ENCODE measurements at places on chromosomes 5 and 9.

- no peak for DNase-seq
Observed at GRCh38 chr5:115351356-115352195, 55.1 kb upstream of the CCDC112 start.

DNA sequence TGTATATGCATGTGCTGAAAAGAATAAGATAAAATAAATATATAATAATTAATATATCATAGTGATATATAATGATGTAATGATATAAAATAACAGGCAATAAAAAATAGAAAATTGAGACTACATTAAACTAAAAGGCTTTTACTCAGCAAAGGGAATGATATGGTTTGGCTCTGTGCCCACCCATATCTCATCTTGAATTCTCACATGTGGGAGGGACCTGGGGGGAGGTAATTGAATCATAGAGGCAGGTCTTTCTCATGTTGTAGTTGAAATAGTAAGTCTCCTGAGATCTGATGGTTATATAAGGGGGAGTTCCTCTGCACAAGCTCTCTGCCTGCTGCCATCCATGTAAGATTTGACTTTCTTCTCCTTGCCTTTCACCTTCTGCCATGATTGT lies 1550.9 kb upstream of the CDH6 start:
- no peak for DNase-seq

DNA sequence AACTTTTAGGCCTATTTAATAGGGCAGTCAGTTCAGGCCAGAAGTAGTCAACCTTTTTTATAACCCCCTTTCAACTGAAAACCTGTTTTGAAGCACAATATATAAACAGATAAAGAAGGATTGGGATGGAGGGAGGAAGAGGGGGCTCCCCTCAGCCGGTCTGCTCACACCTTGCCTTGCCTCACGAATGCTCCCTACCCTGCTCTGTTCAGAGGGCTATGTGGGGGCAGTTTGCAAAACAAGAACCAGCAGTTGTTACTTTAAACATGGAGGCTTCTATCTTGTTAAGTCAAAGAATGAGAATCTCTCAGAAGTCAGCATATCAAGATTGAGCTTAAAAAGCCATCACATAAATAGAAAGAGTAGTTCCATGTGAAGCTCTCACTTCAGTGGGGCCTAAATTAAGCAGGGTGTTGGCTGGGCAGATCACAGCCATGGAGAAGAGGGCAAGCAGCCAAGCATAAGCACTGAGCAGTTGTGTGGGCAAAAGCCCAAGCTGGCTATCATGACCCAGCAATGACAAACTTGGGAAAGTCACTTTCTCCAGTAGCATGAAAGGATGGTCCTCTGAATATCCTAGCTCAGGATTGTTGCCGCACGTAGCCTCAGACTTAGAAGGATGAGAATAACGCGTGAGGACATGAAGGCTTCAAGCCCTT lies 70.6 kb downstream of the ALDH1A1 start:
- DNase-seq: no peak

DNA sequence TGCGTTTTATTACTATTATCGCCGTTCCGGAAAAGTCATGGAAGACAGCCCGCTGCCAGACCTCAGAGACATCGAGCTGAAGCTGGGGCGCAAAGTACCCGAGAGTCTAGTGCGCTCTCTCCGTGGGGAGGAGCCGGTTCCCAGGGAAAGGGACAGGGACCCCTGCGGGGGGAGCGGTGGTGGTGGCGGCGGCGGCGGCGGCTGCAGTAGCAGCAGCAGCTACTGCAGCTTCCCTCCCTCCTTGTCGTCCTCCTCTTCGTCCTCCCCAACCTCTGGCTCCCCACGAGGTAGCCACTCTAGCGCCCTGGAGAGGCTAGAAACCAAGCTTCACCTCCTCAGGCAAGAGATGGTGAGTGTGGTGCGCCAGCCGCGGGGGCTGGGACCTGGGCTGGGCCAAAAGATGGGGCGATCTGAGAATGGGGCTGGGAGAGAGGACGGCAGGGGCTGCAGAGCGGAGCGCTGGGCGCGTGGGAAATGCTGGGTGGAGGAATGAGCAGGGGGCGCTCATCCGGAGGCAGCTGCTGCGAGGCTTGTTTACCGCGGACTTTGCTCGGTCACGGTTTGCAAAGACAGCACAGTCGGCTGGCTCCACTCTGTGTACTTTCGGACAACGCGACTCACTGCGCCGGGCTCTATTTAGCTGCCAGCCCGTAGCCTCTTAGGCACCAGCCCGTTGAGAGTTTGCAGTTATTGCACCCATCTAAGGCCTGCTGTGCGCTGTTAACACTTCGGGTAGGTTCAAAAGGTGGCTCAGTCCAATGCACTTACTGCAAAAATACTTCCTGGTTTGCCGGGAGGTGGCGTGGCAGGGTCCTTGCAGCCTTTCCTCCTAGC lies 1.1 kb downstream of the LURAP1L start:
- peak; percentile 62 for DNase-seq

- no peak for DNase-seq
Observed at GRCh38 chr5:111734597-111734996, 22.4 kb downstream of the NREP start.

- no peak for DNase-seq
Observed at GRCh38 chr5:106393276-106393675, 1277.5 kb downstream of the EFNA5 start.

DNA sequence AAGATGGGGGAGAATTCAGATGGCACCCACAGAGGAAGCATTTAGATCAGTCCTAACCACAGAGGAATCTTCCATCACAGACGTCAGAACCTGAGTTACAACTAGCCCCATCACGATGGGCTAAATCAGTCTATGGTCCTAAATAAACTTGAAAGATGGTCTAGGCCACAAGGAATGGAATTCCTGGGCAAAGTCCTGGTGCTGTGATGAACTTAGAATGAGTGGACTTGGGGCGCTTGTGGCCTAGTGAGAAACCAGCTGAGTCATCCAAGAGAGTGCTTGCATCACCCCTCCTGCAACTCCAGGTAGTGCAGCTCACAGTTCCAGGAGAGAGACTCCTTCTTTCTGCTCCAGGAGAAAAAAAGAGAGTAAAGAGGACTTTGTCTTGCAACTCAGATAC lies 722.9 kb upstream of the RGMB start:
- no peak for DNase-seq

DNA sequence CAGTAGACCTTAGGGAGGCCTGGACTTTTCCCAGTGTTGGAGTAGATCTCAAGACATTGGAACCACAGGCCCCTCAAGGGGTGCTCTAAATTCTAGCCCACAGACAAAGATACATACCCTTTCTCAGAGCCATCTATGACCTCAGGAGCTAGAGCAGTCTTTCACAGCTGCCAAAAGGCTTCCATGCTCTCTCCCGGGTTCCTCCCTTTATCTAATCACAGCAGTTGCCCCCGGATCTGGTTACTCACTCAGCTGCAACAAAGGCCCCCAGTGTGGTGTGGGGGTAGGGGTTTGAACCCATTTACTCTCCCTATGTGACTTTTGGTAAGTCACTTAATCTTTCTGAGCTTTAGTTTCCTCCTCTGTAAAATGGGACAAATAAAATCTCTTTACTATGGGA lies 27.0 kb downstream of the POU4F3 start:
- no peak for DNase-seq

GRCh38 chr5:6732634-6733410 lies 19.6 kb downstream of the TENT4A start:
- no peak for DNase-seq

DNA sequence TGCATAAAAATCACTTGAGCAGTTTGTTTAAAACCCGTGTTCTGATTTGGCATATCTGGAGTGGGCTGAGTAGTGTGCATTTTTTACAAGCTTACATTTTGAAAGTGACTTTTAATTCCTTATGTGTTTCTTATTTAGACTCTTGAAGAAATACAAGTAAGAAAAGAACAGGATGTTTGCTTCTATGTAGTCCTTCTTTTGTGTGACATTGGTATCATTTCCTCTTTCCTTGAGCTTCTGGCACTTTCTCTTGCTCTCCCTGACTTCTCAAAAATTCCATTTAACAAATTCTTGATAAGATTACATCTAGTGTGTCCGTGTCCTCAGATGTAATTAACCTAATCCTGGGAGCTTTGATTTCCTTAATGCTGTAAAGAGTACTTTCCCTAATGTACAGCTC lies 12.5 kb downstream of the GARNL3 start:
- DNase-seq: no peak

- DNase-seq: no peak
Observed at GRCh38 chr5:124952566-124952965, 206.1 kb upstream of the ZNF608 start.

DNA sequence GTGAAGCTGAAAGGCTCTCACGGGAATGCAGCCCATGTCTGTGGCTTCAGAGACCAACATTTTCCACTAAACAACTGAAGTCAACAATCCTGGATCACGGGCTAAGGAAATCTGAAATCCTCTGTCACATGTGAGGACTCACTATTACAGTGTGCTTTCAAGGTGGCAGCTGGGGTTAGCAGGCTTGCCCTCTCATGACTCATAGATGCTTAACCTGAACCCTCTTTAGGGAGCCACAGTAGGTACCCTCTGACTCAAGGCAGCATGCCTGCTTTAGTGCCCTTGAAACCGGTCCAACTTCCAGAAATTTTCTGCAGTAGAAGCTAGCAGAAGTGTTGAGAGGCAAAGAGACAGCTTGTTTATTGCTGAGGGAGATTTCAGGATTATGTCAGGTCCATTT lies 232.5 kb downstream of the GABRB2 start:
- DNase-seq: no peak

GRCh38 chr9:119044806-119045205 lies 324.4 kb downstream of the BRINP1 start:
- no peak for DNase-seq

GRCh38 chr9:80586786-80587330 lies 1015.1 kb downstream of the TLE4 start:
- no peak for DNase-seq

- DNase-seq: no peak
Observed at GRCh38 chr5:52878656-52879055, 90.9 kb downstream of the ITGA1 start.

- no peak for DNase-seq
Observed at GRCh38 chr9:127122176-127123063, at the start of gene ANGPTL2. ANGPTL2 (minus strand) TSS chr9:127122635; CDS start chr9:127108731, 13,904 bp downstream.

GRCh38 chr5:62477801-62478200 lies 65.2 kb downstream of the IPO11 start:
- DNase-seq: no peak

DNA sequence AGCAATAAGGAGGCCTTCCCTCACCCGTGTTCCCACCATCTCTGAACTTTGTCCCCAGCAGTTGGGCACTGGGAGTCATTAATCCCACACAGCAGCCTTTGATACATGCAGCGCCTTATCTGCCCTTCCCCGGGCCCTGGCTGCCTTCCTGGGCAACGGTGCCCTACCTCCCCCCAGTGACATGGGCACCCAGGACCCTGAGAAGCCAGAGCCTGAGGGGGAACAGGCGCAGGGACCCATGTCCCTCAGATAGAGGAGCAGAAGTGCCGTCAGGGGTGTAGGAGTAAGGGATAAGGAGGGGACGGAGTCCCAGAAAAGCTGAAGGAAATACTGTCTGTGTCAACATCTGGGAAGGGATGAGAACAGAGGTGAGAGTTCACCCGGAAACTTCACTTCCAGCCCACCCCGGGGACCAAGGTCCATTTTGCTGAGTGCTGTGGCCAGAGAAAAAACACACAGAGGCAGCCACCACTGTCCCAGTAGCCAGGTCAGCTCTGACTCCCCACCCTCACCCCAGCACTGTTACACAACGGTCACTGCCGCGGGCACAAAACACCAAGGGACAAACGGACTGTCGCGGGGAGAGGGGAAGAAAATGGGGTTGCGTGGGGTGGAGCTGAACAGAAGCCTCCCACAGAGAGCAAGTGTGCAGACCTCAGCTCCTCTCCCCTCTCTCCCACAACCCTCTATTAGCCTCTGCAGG lies 3.8 kb downstream of the PCDH1 start:
- DNase-seq: no peak

DNA sequence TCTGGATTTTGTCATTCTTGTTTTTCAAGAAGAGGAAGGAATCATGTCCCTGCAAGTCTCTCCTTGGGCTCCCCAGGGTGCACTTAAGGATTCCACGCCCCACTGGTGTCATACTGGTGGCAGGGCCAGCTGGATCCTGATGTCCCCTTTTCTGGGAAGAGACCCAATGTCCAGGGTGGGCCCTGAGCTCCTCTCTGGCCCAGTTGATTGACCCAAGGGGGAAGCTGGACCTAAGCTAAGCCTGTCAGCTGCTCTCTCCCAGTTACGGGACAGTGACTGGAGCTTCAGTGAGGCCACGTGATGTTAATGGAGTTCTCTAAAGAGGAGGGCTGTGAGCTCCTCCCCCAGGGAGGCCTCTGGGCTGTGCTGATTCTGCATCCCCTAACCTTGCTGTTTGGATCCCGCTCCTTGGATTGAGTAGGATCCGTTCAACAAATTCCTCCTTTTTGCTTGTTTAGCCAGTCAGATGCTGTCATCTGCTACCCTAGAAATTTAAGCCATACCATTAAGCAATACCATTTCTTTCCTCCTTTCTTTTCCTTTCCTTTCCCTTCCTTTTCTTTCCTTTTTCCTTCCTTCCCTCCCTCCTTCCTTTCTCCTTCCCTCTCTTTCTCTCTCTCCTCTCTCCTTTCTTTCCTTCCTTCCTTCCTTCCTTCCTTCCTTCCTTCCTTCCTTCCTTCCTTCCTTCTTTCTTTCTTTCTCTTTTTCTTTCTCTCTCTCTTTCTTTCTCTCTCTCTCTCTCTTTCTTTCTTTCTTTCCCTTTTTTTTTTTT lies 17.2 kb downstream of the NKX2-5 start:
- DNase-seq: no peak

DNA sequence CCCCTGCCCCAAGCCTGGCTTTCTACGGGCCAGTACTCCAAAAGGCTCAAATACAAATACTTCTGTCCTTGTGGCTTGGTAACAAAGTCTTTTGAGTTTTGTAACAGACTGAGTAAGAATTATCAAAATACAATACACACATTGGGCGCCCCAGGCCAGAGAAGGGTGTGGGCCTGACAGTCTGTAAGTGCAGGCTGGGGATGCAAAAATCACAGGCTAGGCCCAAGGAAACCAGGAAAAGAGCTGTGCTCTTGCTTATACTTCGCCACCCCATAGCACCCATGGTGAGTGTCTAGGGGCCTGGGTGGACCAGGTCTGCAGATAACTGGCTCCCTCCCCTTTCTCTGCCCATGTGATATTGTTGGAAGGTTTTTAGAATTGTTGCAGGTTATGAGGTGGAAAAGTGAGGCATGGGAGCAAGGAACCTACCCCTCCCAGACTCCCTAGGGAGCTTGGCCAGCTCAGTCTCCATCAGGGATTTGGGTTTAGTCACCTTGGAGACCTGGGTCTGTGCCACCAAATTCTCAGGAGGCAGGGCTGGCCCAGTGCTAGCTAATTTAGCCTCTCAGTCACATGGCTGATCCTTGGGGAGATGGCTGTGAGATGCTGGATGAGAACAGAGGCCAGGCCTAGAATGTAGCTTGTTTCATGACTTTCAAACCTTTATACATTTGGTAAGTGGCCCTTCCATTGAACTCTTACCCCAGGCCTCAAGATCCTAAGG lies 72.9 kb downstream of the TARS1 start:
- no peak for DNase-seq

Measured in HEK293T (cell line).